NCI-H2107 (cell line): ENCODE measurements at places on chromosomes 2 and 18.
A peak's percentile ranks its signal among the peaks of the same experiment; 100 is the strongest.

- DNase-seq: no peak
Observed at GRCh38 chr2:165238295-165238694, 919 bp upstream of the SCN2A start.

GRCh38 chr2:157890969-157891642 is 15.0 kb upstream of the ACVR1 start:
- DNase-seq: no peak

GRCh38 chr2:15010346-15010745 is 377.8 kb downstream of the LRATD1 start:
- no peak for DNase-seq

GRCh38 chr2:163157891-163158496 is 319.4 kb upstream of the KCNH7 start:
- DNase-seq: no peak

- no peak for DNase-seq
Observed at GRCh38 chr18:59514203-59514602, 155.1 kb upstream of the LMAN1 start.

DNA sequence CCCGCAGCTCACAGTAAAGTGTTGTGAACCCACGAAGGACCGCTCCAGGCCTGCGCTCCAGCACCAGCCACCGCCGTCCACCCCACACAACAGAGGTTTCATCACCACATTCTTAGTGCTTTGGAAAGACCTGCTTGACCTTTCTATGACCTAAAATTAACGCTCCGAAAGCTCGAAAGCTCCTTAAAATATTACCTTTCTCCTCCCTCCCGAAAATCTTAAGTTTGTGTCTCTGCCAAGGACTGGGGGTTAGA is 149.2 kb downstream of the TWIST2 start:
- DNase-seq: no peak

- DNase-seq: no peak
Observed at GRCh38 chr2:44975571-44976450, 33.4 kb downstream of the SIX2 start.

DNA sequence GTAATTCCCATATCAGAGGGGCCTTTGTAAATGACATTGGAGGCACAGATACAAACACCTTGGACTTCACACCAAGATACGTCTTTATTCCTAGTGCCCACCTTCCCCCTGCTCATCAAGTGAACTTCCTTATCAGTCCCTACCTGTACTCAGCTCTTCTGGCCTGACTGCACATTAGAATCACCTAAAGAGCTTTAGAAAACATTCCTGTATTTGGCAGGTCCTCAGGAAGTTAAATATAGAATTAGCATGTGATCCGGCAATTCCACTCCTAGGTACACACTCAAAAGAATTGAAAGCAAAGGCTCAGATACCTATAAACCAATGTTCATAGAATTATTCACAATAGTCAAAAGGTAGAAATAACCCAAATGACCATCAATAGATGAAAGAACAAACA is 46.6 kb downstream of the ALK start:
- DNase-seq: no peak

GRCh38 chr2:37457401-37457901 is 113.0 kb downstream of the QPCT start:
- DNase-seq: no peak

DNA sequence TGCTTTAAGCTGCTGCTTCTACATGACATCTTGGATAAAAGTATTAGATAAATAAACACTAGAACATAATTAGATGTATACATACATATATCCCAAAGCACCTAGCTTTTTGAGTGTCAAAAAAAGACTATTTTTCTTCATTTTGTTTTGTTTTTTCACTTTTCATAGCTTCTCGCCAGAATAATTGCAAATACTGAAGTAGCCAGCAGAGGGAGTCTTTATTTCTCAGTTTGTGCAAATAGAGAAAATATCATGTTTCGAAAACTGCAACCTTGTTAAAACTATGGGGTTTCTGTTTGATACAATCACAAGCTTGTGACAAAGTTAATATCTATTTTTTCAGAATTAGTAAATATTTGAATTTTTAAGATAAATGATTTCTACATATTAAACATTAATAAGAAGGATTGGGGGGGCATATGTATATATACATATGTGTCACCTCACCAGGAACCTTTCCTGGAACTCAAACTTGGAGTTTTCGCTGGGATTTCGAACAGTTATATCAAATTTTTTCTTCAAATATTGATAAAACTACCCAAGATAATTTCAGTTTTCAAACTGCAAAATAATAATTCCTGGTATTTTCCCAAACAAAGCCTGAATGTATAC is 61.0 kb downstream of the GRB14 start:
- DNase-seq: no peak

DNA sequence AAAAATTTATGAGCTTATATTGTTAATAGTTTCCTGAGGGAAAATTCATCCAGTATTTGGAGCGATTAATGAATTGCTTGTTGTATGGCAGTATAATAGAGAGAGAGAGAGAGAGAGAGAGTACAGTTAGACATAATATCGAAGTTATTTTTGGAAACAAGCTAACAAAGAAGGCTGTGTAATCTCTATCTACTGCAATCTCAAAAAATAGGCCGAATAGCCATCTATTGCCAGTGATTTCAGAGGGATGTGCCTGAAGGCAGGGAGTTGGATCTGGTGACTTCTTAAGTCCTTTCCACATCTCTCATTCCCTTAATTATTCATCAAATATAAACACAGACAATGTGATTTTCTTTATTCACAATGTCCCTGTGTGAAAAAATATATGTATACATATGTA is 433.1 kb upstream of the RAB12 start:
- DNase-seq: no peak

- no peak for DNase-seq
Observed at GRCh38 chr2:120935339-120936313, 200.0 kb downstream of the GLI2 start.

- no peak for DNase-seq
Observed at GRCh38 chr2:51084750-51085149, 52.8 kb upstream of the NRXN1 start.

DNA sequence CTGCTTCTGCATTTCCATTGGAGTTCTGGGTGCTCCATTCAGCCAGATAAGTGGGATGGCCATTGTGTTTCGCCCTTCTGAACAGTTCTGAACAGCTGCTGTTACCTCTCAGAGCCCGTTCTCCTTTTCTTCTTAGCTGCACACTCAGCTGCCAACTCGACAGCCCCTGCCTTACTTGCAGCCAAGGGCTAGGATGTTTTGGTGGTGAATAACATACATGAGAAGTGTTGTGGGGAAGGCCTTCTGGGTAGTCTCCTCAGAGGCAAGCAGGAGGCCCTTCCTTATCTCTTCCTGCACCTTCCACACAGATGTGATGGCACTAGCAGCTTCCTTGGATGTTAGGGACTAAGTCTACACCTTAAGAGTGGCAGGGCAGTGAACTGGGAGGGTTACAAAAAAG is 138.4 kb upstream of the NOSTRIN start:
- peak; percentile 48 for DNase-seq

DNA sequence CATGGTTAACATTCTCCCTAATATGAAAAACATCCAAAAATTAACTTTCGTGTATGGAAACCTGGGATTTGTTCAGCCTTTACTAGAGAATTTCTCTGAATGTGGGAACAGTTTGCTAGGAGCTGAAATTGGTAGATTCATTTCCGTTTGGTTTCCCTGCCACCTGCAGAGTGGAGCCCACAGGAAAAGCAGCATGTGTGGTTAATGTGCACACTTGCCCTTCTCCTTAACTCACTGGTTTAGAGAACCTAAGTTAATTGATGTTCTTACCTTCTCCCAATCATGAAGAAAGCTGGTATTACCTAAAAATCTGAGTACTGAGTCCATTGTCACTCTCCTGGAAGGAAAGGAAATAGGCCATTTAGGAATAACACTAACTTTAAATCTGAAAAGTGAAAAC is 37.6 kb upstream of the ASXL3 start:
- no peak for DNase-seq

- peak; percentile 52 for DNase-seq
Observed at GRCh38 chr18:74196220-74197119, 48.1 kb downstream of the TIMM21 start.

DNA sequence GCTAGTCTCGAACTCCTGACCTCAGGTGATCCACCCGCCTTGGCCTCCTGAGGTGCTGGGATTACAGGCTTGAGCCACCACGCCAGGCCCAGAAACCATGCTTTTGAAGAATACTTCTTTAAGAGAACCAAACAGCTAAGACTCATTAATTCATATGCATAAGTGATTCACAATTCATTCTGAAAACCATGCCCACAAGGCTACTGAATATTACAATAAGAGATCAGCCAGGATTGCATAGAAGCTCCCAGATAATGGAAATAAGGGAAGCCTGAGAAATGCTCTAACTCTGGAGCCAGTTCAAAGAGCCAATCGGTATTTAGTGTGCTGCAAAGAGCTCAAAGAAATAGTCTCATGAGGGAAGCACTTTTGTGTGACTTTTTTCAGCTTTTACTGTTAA is 2.4 kb downstream of the ZNF396 start:
- no peak for DNase-seq

GRCh38 chr2:125405816-125406215 is 1250.1 kb upstream of the GYPC start:
- no peak for DNase-seq

DNA sequence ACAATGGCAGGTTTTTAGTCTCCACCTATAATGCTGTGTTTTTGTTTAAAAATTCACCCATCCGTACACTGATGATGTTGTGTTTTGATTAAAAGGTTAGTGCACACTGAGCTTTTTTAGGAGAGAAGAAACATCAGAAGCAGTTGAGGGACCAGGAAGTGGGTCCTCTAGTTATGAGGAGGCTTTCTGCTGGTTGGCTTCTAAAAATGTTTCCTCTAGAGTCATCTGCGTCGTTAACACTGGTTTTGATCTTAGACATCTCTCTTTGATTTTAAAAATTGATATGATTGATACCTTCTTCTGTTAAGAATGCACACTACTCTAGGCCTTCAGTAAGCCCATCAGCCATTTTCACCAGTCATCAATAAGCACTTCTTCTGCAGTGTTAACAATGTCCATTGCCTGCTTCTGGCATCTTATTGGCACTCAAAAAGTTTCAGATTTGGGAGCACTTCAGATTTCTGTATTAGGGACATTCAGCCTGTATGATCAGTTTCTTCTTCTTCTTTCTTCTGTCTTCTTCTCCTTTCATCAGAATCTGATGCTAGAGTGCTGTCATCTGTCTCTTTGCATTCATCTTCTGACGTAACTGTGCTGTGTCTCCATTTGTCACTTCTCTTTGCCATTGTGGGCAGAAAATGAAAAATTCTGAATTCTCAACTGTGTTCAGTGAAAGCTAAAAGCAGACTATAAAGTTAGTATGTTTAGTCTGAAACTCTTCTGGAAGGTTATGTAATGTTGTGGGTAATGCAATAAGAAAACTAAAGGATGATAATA is 56.3 kb downstream of the PHLPP1 start:
- no peak for DNase-seq

GRCh38 chr2:98759827-98760625 is 29.1 kb upstream of the MGAT4A start:
- no peak for DNase-seq

DNA sequence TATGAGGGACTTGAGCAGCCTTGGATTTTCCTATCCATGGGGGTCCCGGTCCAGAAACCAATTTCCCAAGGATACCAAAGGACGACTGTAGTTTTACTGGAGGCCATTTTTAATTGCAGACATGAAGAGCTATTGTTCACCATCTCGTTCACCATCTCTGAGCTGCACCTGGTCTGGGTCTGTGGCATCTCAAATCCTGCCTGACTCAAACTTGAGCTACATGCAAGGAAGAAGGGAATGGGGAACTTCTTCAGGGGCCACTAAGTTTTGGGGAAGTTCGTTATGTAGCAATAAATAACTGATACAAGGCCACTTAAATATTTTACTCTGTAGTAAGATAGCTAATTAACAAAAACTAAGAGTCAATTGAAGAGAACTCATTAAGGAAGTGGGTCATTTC is 2.1 kb upstream of the SMCHD1 start:
- DNase-seq: no peak

DNA sequence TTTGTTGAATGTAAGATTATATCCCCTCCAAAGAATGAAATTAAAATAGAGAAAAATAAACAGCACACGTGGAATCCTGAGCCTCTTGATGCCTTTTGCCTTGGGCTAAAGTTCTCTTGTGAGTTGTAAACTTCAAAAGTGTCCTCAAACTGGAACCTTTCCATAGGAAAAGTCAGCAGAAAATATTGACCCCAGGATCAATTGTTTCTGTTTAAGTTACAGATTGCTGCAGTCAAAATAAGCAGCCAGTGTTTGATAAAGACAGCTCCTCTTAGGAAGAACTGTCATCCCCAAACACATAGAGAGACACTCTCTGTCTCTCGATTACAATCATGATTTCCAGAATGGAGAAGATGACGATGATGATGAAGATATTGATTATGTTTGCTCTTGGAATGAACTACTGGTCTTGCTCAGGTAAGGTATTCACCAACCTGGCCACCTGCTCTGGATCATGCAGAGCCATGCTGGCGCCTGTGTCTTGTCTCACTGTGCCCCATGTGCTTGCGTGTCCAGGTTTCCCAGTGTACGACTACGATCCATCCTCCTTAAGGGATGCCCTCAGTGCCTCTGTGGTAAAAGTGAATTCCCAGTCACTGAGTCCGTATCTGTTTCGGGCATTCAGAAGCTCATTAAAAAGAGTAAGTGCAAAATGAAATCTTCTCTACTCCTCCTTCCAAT is at the start of gene SPP2:
Gene SPP2, plus strand, starts transcription at position 248 of the 681 bp plus-strand sequence. Its CDS starts 85 bp downstream, at position 333.
- no peak for DNase-seq

DNA sequence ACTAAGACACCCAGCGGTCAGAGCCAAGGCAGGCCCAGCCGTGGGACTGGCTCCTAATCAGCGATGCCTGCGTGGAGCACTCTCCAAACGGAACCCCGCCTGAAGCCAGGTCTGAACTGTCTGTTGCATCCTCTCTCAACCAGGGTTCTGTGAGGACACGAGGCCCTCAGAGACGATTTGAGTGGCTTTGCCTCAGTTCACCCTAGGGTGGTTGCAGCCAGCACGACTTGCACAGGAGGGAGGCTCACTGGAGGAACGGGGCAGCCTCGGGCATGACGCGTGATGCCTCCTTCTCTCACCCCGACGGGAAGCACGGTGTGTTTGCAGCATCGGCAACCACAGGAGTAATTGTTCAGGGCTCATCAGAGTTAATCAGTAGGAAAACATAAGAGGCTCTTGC is 336.4 kb downstream of the EIPR1 start:
- no peak for DNase-seq

DNA sequence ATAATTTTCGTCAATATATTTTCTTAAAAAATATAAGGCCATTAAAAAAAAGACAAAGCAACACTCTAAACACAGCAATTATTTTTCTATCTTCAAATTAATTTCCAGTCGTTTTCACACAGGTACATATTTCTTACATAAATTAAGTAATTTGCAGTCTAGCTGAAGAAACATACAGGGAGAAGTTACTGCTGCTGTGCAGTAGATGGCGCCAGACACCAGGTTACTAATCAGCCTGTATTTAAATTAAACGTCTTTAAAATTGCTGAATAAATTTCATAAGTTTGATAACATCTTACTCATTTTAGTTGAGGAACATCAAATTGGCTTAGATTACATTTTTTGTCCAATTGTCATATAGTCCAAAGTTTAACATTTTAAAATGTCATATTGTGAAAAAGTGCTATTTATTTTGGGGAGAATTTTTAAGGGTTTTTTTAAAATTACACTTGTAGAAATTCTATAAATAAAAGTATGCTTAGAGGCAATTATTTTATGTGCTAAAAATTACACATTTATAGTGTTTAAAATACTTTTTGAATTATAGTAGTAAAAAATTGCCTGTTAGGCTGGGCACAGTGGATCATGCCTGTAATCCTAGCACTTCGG is 88.4 kb downstream of the PMAIP1 start:
- no peak for DNase-seq
